Activated CD8-positive, alpha-beta T cell treated with anti-CD3 and anti-CD28 coated beads, Interleukin-2, amount 10 ng/mL, durations not matched to agents 7 days and 5 days (primary cell): ENCODE measurements at places on chromosomes 3 and 15. TPM values are rescaled to one million over a fixed set of nuclear protein-coding genes. Genes with fewer than 3 reads are reported as not detected.

DNA sequence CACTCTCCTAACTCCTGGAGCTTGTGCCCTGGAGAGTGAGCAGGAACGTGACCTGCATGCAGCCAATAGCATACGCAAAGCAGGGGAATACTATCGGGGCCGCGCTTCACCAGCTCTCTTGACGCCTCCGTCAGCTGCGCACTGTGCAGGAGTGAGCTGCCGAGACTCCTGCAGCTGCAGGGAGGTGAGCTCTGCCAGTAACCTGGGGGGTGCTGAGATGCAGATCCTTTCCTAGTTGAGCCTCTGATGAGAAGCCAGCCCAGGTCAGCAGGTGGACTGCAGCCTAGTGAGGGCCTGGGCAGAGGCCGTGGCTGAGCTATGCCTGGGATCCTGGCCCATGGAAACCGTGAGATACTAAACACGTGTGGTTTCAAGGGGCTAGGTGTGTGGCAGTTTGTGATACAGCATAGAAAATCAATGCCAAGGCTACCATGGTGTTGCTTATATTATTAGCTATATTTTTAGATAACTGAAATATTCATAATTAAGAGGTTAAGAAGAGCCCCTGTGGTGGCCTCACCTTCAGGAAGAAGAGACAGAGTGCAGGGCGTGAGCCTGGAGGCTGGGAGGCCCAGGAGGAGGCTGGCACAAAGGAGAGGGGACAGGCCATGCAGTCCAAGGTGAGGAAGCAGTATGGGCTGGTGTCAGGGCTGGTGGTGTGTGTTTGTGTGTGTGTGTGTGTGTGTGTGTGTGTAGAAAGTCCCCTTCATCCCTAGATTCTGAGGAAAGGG lies 5.9 kb upstream of the DNAJB8 start:
- DNase-seq = no peak

- DNase-seq = no peak
Measured at GRCh38 chr3:37731895-37732294, 129.8 kb upstream of the CTDSPL start.

DNA sequence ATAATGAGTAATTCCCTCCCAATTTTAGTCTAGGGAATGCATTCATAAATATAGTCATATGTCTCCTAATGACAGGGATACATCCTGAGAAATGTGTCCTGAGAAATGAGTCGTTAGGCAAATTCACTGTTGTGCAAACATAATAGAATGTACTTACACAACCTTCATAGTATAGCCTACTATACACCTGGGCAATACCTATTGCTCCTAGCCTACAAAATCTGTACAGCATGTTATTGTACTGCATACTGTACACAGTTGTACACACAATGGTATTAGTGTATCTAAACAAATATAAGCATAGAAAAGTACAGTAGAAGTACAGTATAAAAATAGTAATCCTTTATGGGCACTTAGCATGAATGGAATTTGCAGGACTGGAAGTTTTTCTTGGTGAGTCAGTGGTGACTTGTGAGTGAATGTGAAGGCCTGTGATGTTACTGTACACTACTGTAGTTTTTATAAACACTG lies 6.6 kb downstream of the DTWD1 start:
- DNase-seq = no peak

The ADAMTSL3 gene
- not detected for total RNA-seq

DNA sequence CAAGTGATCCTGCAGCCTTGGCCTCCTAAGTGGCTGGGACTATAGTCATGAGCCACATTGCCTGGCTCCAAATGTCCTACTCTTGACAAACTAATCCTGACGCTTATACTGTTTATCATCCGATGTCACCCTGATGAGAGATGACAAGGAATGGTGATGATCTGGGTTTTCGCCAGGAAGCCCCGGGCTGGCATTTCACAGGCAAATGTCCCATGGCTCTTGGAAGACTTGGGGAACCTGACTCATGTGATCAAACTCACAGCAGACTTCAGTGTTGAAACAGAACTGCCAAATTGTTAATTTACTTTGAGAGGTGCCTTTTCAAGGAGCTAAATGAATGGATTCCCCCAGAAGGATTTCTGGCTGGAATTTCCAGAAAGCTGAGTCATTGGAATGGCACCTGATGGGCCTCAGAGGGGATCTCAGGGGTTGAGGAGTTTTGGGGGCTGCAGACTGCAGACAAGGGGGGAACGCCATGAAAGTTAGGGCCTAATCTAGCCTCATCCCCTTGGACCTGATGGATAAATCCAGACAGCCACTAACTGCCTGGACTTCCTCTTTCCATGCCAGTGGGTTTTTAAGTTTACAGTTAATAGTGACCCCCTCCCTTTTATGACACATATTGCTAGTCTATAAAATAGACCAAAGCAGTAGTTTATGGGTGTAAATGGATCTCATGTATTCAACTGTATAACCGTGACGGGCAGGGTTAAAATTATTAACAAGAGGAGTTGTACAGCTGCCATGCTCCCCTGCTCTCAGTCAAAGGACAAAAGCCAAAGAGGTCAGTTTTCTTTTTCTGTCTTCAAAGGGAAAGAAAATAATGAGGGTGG lies 146.6 kb downstream of the CHSY1 start:
- DNase-seq = no peak

- DNase-seq = no peak
Measured at GRCh38 chr3:120265989-120266388, 19.0 kb downstream of the GPR156 start.

The C15orf40 gene
- total RNA-seq = 31.0 TPM

GRCh38 chr15:77722759-77723460 lies 90.2 kb upstream of the LINGO1 start:
- no peak for DNase-seq

The SLC28A2 gene
- not detected for total RNA-seq

- no peak for DNase-seq
Measured at GRCh38 chr3:135887220-135887619, 78.3 kb upstream of the PPP2R3A start.

The SEMA4B gene
- 8.6 TPM for total RNA-seq

The GOLGA6A gene
- total RNA-seq = not detected

DNA sequence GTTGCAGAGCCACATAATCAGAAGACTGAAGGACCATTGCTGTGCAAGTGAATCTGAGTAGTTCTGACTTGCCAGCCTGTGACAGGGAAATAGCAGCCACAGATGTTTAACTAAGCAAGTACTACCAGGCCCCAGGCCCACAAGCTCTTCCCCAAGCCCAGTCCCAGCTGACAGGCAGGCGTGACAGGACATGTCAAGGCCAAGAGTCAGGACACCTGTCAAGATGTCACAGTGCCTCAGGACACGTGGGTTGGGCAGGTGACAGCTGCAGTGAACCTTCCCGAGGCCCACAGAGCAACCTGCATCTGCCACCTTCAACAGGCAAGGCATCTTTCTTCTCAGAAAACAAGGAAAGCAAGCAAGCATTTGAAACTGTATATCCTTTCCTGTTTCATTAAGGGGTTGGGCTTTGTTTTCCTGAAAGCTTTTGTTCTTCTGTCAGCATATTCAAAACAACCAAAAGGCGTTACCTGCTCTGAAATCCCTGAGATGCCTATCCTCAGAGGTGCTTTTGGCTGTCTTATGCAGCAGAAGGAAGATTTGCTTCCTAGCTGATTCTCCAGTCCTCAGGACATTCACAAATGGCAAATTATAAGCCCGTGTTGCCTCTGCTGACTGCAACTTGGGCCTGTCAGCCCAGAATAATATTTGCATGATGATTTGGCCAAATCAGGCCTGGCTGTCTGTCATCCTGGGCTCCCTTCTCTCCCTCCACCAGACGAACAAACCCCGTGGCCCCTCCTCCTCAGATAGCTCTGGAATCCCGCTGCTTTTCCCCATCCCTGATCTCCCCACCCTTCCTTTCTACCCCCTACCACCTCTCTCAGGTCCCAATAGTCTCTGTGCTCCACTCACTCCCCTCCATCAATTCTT lies 171.8 kb upstream of the WNT5A start:
- no peak for DNase-seq

DNA sequence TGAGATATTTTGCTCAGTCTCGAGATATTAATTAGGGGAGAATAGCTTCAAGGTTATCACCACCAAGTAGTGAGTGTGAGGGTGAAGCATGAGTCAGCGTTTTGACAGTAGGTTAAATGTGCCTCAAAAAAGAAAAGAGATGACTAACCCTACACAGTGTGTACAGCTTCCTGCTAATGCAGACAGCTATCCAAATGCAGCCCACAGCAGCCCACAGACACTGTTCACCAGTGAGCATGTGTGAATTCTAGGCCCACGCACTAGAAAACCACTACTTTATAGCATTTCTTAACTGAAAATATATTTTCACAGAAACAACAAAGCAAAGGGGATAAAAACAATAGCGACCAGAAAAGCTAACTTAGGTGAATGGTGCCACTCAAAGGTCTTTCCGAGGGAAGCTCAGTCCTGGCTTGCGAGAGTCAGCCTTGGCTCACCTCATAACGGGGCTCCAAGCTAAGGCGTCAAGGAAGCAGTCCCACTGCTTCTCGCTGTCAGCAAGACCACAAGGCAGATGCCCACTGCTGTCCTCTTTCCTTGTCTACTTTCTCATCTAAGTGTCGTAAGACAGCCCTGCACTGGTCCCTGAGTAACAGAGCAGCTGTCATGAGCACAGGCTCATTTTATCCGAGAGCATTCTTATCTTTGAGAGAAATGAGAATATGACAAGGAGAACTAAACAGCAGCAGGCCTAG lies 47.6 kb downstream of the TXNRD3 start:
- peak; percentile 31 for DNase-seq

GRCh38 chr15:58551084-58551763 lies 119.4 kb downstream of the LIPC start:
- peak; percentile 33 for DNase-seq

The CADM2 gene
- total RNA-seq = 0.29 TPM

DNA sequence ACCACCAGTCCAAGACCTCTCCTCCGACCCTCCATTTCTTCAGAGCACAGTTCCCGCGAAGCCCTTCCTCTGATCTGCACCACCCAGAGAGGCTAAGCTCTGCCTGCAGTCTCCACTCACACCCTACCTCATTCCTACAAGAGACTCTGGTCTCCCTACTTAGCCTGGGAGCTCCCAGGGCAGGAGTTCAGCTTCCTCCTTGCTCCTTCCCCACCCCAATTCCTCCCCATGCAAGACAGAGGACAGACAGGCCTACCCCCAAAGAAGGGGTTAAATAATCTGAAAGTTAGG lies 12.6 kb upstream of the VIPR1 start:
- DNase-seq = peak; percentile 7

The CEP63 gene
- 26.5 TPM for total RNA-seq

DNA sequence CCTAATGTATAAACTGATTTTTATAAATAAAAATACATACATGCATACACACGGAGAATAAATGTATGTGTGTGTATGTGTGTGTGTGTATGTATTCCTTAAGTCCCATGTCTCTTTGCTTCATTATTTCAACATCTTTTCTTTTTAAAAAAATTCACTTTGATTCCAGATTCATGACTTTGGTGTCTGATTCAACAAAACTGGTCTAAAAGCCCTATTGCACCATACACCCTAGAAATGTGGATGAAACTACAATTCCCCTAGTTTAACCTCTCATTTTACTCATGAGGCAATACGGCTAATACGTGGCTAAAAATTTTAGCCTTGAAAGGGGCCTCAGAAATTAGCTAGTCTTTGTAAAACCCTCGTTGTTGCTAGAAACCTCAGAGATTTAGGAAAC lies 228.1 kb downstream of the ADAMTS9 start:
- no peak for DNase-seq

DNA sequence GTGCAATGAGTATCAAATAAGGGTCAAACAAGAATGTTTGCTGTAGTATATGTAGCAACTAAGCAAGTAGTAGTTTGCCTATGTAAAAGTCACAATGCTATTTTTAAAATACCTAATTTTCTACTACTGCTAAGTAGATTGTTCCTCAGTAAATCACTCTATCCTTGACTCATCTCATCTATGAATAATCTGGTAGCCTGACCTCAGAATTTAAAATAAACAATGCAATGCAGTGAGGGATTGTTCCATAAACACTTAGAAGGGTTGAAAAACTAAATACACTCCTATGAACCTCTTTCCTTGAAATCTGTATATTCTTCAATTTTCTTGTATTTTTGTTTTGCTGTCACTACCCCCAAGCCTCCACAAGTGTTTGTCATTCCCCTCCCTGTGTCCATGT lies 253.3 kb downstream of the TBC1D5 start:
- no peak for DNase-seq

The SLC24A5 gene
- not detected for total RNA-seq

The GOLGA6B gene
- not detected for total RNA-seq

The C15orf62 gene
- 1.2 TPM for total RNA-seq

The MLF1 gene
- total RNA-seq = 0.53 TPM

- no peak for DNase-seq
Measured at GRCh38 chr3:137035631-137036030, 77.8 kb downstream of the IL20RB start.

GRCh38 chr3:189974359-189974758 lies 146.3 kb downstream of the P3H2 start:
- no peak for DNase-seq

DNA sequence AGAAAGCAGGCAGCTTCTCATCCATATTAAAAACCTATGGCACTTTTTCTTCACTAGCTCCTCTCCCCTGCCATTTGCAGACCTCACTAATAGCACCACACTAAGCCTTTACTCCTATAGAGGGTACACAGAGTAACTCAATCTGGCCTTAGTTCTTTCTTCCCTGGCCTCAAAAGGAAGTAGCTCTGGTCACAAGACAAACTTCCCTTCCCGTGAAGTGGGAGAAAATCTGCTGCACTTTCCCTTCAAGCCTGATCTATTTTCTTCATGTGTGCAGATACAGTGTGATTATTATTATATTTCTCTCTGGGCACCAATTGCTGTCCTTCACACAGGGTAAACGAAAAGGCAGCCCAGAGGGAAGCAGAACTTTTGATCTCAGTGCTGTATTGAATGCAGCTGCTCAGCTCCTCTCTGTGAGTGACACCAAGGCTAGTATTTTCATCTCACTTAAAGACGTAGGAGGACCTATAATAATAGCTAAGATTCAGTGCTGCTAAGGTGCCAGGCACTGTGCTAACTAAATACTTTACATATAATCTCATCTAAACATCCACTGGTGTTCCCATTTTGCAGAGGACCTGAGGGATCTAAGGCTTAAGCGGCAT lies 61.9 kb upstream of the RASGRP1 start:
- no peak for DNase-seq

DNA sequence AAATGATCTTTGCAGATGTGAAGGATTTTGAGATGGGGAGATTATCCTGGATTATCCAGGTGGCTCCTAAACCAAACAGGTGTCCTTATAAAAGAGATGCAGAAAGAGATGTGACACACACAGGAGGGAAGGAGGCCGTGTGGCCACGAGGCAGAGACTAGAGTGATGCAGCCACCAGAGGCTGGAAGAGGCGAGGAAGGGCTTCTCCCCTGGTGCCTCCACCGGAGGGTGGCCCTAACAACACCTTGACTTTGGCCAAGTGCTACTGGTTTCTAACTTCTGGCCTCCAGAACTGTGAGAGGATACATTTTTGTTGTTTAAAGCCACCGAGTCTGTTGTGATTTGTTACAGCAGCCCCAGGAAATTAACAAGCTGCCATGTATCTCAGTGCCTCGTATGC lies 127.1 kb downstream of the ASB7 start:
- peak; percentile 11 for DNase-seq

The TRPM1 gene
- not detected for total RNA-seq
